ENCODE measurements at places on chromosomes 6 and 20. TPM values are rescaled to one million over a fixed set of nuclear protein-coding genes. Genes with fewer than 3 reads are reported as not detected.

Gene CRYBG1
- polyA plus RNA-seq, result 36.9 TPM

Gene ADAM33
- not detected for polyA plus RNA-seq

Gene NCR2
- not detected for polyA plus RNA-seq

Gene SMOC2
- 0.85 TPM for polyA plus RNA-seq

Gene SCUBE3
- not detected for polyA plus RNA-seq

Gene SNPH
- polyA plus RNA-seq, result 1.4 TPM

Gene PROKR2
- not detected for polyA plus RNA-seq

Gene BPIFA1
- not detected for polyA plus RNA-seq

Gene CALHM5
- 0.94 TPM for polyA plus RNA-seq

Gene CRISP2
- polyA plus RNA-seq, result not detected

Gene TFAP2D
- polyA plus RNA-seq, result not detected

Gene JPH2
- polyA plus RNA-seq, result 2.5 TPM

Gene RPP21
- 25.7 TPM for polyA plus RNA-seq

Measured in keratinocyte (primary cell).